ENCODE measurements at places on chromosomes 6 and 20.
A peak's percentile ranks its signal among the peaks of the same experiment; 100 is the strongest.

GRCh38 chr6:125826695-125827463 is 36.1 kb downstream of the NCOA7 start:
- no peak for DNase-seq

GRCh38 chr6:106561686-106562405 is 67.5 kb downstream of the RTN4IP1 start:
- no peak for DNase-seq

GRCh38 chr6:25334793-25335192 is 55.6 kb downstream of the CARMIL1 start:
- no peak for DNase-seq

GRCh38 chr6:157213907-157214565 is 109.3 kb downstream of the TMEM242 start:
- DNase-seq: no peak

GRCh38 chr6:15522856-15523529 is 139.8 kb downstream of the DTNBP1 start:
- DNase-seq: no peak

DNA sequence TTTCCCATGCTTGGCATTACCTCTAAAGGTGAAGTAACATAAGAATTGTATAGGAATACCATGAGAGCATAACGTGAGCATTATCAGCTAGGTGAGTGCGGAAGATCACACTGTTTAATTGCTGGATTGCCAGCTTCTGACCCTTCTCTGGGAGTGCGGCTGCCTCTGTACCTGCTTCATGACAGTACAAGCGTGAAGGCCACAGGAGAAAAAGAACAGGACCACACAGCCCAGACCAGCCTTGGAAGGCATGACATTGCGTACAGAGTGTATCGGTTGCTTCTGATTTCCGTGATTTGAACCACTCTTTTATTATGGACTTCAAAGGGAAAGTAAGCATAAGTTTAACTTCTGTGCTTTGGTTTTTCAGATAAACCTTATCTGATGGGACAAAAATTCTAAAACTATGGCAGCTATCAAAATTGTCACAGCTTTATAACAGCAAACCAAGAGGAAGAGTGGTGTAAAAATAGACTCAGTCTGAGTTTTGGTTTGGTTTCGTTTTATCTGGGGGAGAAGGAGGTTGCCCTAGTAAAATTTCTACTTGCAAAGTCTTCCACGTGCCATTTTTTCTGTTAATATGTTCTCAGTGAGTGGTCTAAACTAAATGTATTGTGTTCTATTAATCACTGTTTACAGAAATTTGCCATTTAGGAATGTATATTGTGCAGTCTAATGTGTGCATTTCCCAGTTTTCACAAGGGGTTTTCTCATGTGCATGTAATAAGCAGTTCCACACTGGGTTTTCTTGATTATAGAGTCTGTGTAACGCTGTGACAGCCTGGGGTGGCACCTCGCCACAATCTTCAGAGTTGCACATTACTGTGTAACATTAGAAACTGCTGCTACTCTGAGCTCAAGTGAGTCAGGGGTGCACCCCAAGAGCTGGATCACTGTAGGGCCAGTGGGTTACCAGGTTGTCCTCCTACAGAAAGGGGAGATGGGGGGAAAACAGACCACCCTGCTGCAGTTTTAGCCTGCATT is 97.3 kb downstream of the RPP40 start:
- DNase-seq: no peak

GRCh38 chr20:38430679-38431325 is 4.3 kb downstream of the SNHG17 start:
- DNase-seq: no peak

DNA sequence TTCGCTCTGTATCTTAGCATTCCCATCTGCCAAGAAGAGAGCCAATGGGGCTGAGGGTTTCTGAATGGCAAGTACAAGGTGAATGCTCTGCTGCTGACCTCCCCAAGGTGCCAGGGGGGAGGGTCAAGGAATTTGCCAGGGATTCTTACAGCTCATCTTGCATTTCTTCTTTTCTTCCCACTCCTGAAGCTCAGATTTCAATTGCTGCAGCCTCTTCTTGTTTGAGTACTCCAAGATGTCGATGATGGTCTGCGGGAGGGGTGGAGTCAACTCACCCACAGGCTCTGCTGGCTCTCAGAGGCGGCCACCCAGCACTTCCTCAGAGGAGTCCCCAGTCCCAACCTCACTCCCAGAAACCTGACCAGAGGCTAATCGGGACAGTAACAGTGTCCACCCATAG is 12.4 kb downstream of the C20orf96 start:
- no peak for DNase-seq

- DNase-seq: no peak
Observed at GRCh38 chr20:3452136-3452535, 18.7 kb upstream of the ATRN start.

DNA sequence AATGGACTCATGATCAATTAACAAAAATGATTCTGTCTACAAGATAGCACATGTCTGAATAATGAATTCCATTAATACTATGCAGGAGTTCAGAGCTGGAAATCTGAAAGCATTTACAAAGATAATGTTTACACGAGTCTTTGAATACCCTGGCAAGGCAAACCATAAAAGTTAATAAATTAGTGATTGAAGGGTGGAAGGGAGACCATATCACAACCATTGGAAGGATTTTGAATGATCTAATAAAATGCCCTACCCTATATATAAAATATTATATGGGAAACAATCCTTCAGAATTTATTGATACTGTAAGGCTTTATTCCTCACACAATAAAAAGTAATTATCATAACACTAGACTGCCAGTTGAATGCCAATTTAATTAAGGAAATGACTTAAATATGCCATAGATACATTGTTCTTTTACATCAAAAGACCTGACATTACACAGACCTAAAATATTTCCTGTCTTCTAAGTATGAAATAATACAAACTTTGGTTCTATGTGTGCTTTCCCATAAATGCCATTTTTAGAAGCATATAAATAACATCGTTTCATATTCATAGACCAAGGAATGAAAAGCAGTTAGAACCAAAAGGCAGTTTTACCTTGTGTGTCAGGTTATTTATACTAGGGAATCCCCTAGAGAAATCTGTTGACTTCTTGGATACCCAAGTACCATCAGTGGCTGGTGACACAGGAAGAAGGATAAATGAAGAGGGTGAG is 249.2 kb upstream of the MARCKS start:
- no peak for DNase-seq

DNA sequence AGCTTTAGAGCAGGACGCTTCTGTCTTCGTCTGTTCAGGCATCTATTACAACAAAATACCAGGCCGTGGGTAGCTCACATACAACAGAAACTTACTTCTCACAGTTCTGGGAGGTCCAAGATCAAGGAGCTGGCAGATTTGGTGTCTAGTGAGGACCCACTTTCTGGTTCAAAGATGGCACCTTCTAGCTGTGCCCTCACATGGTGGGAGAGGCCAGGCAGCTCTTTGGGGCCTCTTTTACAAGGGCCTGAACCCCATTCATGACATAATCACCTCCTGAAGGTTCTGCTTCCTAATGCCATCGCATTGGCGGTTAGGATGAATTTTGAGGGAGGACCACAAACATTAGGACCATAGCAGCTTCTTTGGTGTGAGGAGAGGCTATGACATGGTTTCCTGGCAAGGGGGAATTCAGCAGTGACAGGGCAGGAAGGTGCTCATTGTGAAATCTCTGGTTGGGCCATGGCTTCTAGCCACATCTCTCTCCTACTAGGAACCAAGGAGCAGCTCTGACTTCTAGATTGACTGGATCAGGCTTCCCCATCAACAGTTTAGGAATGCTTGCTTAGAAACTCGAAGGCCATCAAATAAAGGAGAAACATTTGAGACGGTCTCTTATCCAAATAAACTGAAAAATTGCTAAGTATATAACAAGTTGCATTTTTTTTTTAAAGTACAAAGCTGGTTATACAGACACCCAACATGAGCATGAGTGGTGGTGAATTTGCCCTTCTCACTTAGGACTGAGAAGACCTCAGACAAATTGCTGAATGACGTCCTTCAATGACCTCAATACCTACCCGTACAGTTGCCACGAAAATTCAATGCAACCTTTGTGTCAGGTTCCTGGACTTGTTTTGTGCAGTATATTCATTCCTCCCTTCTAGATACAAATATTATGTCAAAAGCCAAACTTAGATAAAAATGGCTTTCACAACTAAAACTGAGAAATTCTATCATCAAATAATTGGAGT is 140.7 kb downstream of the ZDHHC14 start:
- DNase-seq: no peak

- DNase-seq: no peak
Observed at GRCh38 chr6:14281811-14282660, 164.5 kb downstream of the CD83 start.

DNA sequence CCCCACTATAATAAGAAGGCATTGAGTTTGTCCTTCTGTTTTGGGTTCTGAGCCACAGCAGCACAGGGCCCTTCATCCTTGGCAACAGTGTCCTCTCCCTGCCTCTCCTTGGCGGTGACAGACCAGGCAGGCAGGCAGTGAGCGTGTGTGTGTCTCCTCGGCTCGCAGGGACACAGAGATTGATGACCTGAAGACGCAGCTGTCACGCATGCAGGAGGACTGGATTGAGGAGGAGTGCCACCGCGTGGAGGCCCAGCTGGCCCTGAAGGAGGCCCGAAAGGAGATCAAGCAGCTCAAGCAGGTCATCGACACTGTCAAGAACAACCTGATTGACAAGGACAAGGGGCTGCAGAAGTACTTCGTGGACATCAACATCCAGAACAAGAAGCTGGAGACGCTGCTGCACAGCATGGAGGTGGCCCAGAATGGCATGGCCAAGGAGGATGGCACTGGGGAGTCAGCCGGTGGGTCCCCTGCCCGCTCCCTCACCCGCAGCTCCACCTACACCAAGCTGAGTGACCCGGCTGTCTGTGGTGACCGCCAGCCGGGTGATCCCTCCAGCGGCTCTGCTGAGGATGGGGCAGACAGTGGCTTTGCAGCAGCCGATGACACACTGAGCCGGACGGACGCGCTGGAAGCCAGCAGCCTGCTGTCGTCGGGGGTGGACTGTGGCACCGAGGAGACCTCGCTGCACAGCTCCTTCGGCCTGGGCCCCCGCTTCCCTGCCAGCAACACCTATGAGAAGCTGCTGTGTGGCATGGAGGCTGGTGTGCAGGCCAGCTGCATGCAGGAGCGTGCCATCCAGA is 24.0 kb downstream of the SDCBP2 start:
- no peak for DNase-seq

- peak; percentile 79 for DNase-seq
Observed at GRCh38 chr6:87139236-87139635, 16.1 kb upstream of the ZNF292 start.

GRCh38 chr6:157614026-157614568 is 208.9 kb upstream of the SNX9 start:
- peak; percentile 13 for DNase-seq

DNA sequence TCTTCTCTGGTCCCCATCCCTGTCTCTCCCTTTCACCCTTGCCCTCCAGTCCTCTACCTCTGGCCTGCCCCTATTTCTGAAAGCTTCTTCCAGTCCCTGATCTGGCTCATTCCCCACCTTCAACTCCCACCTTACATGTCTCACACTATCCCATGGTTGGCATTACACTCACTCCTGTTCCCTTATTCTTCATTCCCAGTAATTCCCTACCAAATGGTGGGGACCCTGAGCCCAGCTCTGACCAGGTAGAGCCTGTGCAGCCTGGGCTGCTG is 6.4 kb downstream of the TP53INP2 start:
- DNase-seq: no peak

DNA sequence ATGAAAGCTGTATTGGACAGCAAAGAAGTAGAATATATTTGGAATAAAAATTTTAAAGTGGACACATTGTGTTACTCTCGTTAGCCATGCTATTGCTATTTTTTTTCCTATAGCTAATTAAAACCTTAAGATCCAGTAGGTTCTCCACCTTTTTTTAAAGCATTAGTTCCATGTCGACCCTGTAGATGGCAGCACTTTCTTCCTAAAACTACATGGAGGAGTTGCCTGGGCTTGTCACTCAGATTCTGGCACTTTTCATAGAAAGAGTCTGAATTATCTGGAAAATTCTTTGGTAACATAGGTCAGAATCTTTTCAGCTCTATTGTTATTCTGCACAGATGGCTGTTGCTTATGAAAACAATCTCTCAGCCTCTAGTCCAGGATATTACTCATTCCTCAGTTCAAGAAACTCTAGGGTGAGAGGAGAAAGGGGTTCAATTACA is 42.0 kb upstream of the ESR1 start:
- DNase-seq: peak; percentile 56

DNA sequence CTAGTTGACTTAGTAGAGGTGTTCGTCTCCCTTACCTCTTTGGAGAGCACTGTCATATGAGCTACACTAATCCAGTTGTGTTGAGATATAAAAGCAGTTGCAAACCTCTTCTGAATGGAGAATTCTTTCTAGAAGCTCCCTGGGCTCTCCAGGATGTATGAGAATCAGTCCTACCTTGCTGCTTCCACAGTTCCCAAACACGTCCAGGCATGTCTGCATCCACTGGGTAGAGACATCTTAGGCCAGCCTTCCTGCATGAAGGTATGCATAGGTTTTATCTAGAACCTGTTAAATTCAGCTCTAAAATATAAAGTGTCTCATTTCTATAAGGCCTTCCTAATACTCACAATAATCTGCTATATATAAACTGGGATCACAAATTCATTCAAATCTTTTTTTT is 297.7 kb downstream of the CDC5L start:
- DNase-seq: no peak

GRCh38 chr20:11457488-11457887 is 460.2 kb upstream of the BTBD3 start:
- no peak for DNase-seq

DNA sequence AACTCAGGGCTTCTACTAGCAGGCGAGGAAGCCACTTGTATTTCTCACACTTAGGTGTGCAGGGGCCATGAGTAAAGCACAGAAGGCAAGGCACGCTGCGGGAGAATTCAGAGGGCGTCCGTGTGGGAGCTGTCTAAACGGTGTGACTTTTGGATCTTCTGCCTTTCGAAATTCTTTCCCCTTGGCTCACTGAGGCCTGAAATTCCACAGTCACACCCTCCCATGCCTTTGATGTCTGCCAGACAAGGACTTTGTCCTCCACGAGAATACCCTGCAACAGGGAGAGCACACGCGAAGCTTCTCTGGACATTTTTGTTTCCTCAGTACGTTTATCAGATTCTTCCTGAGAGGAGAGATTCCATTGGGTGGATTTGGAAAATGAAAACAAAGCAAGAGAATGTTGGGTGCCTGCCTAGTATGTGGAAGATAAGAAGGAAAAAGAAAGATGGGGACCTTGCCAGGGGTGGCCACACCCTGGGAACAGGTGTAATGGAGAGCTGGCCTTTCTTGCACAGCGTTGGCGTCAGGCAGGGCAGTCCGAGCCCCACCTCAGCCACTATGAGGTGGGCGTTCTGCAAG is 235.7 kb downstream of the MYLK4 start:
- DNase-seq: no peak

DNA sequence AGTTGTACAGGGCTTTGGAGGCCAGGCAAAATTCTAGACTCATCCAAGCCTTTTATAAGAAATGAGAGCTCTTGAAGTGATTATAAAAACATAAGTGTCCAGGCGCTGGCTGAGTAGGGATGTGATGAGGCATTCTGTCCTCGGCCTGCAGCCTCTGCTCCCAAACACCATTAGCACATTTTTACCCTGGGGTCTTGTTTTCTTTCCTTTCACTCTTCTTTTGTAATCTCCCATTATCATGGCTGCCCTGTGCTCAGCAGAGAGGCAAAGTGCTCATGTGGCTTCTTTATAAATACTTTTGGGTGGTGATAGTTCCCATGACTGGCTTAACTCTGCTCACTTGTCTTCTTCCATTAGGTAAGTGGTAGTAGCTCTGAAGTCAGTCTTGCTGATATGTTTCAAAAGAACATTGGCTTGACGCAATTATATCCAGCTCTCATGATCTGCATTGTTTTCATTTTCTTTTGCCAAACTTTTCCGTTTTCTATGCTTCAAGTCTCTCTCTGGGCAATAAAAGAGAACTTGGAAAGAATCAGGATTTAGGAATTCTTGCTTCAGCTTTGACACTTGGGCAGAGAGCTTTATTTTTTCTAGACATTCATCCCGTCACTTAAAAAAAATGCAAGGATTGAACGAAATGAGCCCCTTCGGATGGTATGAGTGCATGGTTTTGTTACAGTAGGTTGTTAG is 61.1 kb downstream of the CAP2 start:
- DNase-seq: no peak

All from CD4-positive, alpha-beta T cell treated with Interleukin-21 for 1 hour (primary cell).